Memory B cell (primary cell): ENCODE measurements at places on chromosomes 3 and 15.
A peak's percentile ranks its signal among the peaks of the same experiment; 100 is the strongest.

DNA sequence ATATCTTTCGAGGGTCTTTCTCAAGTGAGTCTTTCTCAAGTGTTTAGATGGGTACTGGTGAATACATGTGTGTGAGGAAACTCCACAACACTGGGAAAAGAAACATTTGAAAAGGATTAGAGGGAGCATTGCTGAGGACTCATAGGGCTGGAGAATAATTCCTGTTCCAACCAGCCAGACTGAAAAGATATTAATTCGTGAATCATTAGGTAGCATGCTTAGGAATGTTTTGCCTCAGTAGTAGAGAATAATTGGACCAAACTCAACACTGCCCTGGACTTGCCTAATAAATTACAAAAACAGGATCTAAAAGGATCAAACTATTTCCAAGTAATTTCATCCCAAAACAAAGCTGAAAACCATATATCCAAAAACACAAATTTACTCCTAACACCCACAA is 17.3 kb downstream of the PP2D1 start:
- H3K27me3 ChIP-seq, result no peaks in the 10 kb centered on the region
- no peak for DNase-seq
- H3K4me3 ChIP-seq, result no peak overlapping the region

DNA sequence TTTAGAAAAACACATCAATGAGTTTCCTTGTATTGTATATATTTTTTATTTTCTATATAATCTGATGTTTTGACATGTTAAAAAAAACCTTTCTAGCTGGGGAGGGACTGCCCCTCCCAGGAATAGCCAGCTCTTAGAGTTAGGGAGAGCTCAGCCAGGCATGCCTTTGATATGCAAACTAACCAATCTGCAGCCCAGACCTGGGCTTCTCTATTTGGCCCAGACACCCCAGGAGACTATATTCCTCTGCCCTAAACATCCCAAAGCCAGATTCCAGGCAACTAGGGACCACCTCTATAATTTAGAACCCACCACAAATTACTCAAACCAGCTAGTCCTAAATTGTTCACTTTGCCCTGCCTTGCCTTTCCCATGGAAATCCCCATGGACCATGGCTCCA is 390.9 kb upstream of the ADAMTS9 start:
- H3K4me3 ChIP-seq, result no peak overlapping the region
- H3K36me3 ChIP-seq, result no peaks in the 10 kb centered on the region
- DNase-seq, result no peak
- no peaks in the 10 kb centered on the region for H3K4me1 ChIP-seq

DNA sequence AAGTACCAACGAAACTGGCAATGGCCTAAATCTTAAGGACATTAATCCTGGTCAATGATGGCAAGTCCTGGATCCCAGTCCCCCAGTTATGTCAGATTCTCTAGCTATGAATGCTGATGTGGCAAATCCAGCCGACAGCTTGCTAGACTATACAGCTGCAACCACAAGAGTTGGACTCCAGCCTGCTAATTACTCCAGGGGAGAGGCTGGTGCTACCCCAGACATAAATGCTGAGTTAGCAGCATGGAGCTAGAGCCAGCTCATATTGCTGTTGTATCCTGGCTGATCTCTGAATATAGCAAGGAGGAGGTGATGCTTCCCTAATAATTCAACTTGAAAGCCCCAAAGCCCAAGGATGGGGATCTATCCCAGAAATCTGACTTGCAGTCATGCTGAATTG is 207.1 kb downstream of the LRRN1 start:
- H3K4me3 ChIP-seq, result no peak overlapping the region
- no peaks in the 10 kb centered on the region for H3K36me3 ChIP-seq
- no peaks in the 10 kb centered on the region for H3K27me3 ChIP-seq
- no peak for DNase-seq
- no peak overlapping the region for H3K27ac ChIP-seq
- H3K4me1 ChIP-seq, result peaks cover 2% of the 10 kb centered on the region

- no peak overlapping the region for H3K4me3 ChIP-seq
- DNase-seq, result no peak
- H3K36me3 ChIP-seq, result peaks cover 35% of the 10 kb centered on the region
- peak overlapping the region; percentile 35 for H3K27ac ChIP-seq
- H3K27me3 ChIP-seq, result no peaks in the 10 kb centered on the region
Observed at GRCh38 chr3:56624725-56625124, 58.3 kb downstream of the TASOR start.

- no peaks in the 10 kb centered on the region for H3K36me3 ChIP-seq
- H3K4me3 ChIP-seq, result no peak overlapping the region
- no peak for DNase-seq
Observed at GRCh38 chr3:72343078-72343477, 505.2 kb downstream of the SHQ1 start.

GRCh38 chr15:78651930-78652615 is 11.1 kb upstream of the CHRNB4 start:
- H3K4me1 ChIP-seq, result no peaks in the 10 kb centered on the region
- H3K36me3 ChIP-seq, result no peaks in the 10 kb centered on the region
- H3K27ac ChIP-seq, result no peak overlapping the region

GRCh38 chr3:150146991-150147761 is 176.5 kb upstream of the PFN2 start:
- no peak for DNase-seq
- peaks cover 7% of the 10 kb centered on the region for H3K27me3 ChIP-seq
- no peaks in the 10 kb centered on the region for H3K4me1 ChIP-seq
- no peak overlapping the region for H3K4me3 ChIP-seq
- H3K27ac ChIP-seq, result no peak overlapping the region
- no peaks in the 10 kb centered on the region for H3K36me3 ChIP-seq
